ENCODE measurements at places on chromosomes 6 and 20.

DNA sequence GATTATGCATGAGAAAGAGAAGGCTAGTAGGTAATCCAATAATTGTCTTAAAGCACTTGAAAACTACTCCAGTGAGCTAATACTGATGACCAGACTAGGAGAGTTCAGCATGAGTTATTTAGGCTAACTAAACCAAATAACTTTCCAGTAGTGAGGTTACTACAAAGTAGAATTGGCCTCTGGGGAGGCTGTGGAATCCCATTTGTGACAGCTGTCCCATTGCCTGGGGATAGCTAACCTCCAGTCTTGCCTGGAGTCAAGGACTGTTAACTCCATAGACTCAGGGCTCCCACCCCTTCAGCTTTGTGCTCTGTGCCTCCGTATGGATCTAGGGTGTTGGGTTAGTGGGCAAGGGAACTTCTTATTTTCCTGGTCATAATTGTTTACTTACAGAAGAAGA, 51.0 kb downstream of the KCNQ5 start:
- no peak for DNase-seq

DNA sequence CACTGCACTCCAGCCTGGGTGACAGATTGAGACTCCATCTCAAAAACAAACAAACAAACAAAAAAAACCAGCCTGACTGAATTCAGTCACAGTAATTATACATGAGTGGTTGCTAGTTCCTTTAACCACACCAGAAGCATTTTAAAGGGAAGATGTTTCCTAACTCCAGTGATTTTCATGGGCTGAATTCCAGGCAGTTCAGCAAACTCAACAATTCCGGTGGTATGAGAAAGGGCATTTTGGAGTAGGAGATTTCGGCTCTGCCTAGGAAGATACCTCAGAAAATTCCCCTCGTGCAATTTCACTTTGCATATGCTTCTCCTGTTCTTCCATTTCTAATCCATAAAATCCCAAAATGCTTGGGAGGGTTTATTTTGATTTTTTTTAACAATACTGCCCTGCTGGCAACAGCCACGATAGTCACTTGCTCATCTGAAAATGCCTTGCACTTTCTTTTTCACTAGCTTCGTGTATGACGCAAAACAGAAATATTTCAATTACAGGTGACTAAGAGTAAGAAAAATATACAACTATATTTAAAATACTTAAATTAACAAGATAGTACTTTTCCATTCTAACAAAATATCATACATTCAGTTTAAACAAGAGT, 48.3 kb upstream of the IPCEF1 start:
- no peak for DNase-seq

GRCh38 chr6:19210849-19211590, 626.1 kb upstream of the ID4 start:
- DNase-seq = no peak

DNA sequence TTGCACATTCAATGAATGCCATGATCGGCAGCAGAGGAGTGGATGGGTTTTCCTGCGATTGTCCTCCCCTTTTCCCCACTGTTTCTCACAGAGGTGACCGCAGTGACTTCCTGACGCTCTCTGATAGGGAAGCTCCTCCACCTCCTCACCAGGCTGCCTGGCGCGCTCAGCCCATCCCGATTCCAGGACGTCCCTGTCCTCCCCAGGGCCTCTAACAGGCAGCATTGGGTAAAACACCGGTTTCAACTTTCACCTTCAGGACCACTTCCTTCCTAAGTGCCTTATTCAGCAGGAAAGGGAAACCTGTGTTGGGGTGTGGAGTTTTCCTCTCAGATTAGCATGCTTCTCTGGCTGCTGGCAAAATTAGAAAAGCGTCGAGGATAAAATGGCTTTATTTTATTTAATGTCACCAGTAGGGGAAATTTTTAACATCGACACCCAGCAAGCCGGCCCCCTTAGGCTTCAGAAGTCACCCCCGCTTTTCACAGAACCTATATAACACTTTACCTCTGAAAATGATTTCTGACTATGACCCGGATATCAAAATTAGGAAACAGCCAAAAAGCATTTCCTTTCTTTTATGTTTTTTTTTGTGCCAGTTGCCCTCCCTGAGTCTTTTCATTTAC, 570.4 kb upstream of the GJE1 start:
- DNase-seq = no peak

GRCh38 chr6:134175532-134176263, 123.3 kb upstream of the SLC2A12 start:
- DNase-seq = peak; percentile 34

- DNase-seq = no peak
Observed at GRCh38 chr20:25495189-25495824, 87.8 kb downstream of the GINS1 start.

DNA sequence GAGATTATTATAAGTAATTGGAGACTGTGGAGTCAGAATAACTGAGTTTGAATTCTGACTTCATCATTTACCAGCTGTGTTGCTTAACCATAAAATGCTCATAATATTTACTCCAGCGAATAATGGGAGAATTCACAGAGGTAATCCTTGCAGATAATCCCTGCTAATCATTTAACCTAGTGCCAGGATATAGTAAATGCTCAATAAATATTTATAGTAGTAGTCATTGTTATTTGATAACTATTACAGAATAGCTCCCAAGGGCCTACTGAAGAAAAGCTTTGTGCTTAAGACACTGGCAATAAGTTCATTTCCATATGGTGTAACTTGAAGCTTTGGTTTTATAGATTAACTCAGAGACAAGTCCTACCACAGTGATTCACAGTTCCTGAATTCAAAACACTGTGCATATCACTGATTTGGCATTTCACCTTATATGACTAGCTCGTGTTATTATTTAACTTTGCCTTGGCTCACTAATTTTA, 208.8 kb upstream of the PLCB4 start:
- no peak for DNase-seq

- no peak for DNase-seq
Observed at GRCh38 chr20:37185686-37186085, 6.3 kb upstream of the MROH8 start.

DNA sequence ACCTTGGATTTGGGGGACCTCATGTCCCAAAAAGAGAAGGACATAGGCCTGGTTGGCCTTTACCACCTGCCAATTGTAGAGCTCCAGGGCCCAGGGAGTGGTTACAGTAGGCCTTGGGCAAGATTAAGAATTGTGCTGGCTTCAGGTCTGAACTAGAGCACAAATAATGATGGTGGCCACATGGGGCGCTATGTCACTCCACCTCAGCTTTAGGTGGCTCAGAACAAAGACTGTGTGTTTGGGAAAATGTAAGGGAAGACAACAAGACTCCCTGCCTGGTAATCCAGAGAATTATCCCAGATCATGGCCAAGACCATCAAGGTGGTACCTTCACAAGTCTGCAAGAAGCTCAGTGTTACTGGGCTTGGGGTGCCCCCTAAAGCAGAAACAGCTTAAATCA, 224.9 kb upstream of the OPRM1 start:
- no peak for DNase-seq
